ENCODE measurements at places on chromosomes 2 and 18.

- no peak for DNase-seq
Observed at GRCh38 chr18:64330931-64331330, 182.0 kb upstream of the LINC00305 start.

GRCh38 chr2:53562407-53562806 lies 205.2 kb upstream of the CHAC2 start:
- no peak for DNase-seq

DNA sequence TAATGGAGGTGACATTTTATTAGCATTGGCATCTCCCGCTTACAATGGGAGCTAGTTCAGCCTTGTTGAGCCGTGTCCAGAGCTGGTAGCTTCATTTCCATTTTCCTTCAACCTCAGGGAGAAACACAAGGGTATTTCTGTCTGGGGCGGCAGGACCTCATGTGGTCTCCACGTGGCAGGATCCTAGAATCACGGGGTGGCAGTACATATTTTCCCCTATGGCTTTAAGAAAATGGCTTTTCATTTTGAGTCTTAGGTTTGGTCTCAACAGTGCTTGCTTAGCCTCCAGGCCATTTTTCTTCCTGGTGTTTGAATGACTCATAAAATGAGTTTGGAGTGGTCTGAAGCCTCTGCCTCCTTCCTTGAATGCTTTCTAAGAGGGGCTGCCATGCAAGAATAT lies 20.3 kb downstream of the CABLES1 start:
- no peak for DNase-seq

DNA sequence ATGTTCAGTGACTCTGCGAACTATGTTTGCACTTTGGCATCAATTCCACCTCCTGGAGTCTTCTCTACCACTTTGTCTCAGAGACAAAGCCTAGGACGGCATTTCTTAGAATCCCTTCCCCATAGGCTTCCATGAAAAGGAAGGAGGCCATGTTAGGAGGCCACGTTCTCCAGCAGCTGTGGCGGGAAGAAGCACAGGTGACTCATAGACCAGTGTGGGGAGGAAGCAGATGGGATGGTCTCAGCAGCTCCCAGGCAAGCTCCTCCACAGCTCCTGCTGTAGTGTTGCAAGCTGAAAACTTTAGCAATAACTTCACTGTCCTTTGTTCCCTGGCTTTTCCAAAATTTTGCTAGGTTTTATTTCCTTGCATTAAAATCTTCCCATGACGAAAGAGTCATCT lies 781.3 kb upstream of the ID2 start:
- DNase-seq, result no peak

DNA sequence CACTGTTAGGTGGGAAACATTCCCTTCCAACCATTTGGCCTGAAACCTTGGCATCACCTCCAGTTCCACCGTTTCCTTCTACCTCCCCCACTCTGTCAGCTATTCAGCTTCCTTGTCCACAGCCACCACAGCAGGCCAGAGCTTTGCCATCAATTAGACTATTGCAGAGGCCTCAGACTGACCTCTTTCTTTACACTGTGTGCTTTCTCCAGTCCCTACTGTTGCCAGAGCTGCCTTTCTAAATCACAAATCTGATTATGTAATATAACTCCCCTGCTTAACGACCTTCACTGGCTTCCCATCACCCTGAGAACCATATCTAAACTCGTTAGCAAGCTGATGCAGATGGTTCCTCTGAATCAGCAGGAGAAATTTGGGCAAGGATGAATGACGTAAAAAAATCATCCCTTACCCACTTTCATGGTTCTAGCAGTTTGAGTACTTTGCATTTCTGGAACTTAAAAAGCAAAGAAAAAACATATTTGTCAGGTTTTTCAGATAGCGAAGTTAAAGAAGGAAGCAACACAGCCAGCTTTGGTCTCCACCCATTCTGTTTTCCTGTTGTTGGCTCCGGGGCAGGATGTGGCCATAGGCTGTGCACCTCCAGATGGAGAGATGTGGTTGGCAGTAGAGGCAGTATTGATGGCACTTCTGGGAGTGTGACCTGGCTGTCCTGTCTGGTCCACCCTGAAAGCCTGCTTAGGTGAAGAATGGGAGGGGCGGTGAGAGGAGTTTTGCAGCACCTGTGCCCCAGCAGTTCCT lies 422.1 kb downstream of the PARD3B start:
- no peak for DNase-seq

GRCh38 chr2:16763493-16763899 lies 97.9 kb upstream of the CYRIA start:
- DNase-seq, result no peak

DNA sequence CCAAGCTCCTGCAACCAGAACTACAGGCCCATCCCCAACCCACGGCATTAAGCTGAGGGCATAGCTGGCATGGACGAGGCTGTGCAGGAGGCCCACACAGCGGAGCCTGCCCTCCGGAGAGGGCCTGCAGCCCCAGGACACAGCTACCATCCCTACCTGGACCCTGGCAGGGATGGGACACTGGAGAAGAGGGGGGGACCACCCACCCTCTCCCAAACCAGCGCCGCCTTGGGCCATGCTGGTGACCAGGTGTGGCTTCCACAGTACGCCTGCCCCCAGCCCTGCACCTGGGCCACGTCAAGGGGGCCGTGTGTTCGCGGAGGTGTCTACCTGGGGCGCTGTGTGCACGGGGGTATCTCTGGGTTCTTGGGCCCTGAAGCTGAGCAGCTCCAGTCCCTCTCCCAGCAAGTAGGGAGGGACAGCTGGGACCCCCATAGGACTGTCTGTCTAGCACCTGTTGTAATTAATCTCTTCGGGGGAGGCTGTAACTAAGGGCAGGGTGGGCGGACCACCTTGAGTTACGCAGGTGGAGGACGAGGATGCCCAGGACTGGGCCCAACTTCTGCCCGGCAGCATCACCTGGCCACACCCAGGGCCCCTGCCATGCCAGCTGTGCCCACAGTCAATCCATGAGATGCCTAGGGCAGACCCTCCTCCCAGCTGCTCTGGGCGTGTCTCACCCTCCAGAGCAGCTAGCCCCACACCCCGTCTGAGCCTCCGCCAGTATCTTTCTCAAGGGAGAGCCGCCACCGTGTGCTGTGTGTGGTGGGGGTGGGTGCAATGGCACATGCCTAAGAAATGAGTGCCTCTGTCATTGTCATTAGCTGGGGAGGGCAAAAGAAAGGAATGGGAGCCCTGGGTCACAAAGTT lies 18.3 kb downstream of the HS6ST1 start:
- DNase-seq, result no peak

DNA sequence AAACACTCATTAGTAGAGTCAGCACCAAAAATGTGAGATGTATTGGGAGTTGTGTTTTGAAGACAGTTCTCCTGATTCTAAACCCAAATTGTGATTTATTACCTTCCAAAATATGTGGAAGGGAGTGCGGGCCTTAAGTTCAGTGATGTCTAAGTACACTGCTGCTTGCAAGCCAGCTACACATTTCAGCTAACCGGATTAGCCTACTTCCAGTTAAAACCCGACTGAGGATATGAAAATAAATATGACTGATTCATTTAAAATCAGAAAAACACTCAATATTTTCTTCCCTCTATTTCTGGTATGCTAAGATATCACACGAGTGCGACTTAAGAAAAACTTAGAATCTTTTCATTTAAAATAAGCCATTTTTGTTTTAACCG lies 907 bp downstream of the FHL2 start:
- no peak for DNase-seq

- DNase-seq, result no peak
Observed at GRCh38 chr18:48098007-48098406, 167.5 kb upstream of the SMAD2 start.

DNA sequence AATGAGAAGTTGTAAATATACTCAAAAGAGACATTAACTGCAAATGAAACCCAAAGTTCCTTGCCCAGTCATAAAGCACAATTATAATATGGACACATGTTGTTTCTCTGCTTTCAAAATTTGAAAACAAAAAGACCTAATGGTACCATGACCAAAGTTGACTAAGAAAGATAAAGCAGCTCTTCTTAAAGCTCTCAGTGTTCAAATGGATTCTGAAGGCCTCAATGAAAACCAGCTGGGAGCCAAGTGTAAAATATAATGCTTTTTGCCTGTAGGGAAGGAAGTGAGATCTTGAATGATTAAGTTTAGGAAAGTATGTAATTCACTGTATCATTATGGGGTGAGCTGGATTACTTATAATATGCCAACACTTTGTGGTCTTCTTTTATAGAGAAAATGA lies 178.6 kb downstream of the SATB2 start:
- DNase-seq, result no peak
